ENCODE measurements at places on chromosomes 4 and X.

GRCh38 chr4:19051831-19052230 lies 1030.3 kb upstream of the LCORL start:
- H3K27me3 ChIP-seq = no peaks in the 10 kb centered on the region
- DNase-seq = peak; percentile 71

GRCh38 chrX:132631579-132632232 lies 142.9 kb upstream of the MBNL3 start:
- peak; percentile 41 for DNase-seq
- no peaks in the 10 kb centered on the region for H3K27me3 ChIP-seq
- no peak overlapping the region for H3K4me3 ChIP-seq
- H3K4me1 ChIP-seq = no peaks in the 10 kb centered on the region

DNA sequence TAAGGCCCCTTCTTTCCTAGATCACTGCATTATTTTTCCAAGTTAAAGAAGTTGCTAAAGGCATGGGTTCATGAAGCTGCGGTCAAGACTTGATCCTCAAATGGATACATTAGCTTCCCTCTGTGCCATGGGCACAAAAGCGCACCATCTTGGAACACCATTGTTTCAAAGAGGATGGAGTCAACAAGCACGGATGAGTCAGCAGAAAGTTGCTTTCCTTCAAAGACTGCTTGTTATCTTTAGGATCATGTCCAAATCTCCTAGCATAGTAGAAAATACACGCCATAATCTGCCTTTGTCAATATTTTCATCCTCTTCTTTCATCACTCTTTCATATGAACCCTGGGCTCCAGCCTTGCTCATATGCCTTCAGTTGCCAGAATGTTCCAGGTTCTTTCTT lies 226.8 kb upstream of the GATB start:
- H3K4me3 ChIP-seq = no peak overlapping the region
- H3K27me3 ChIP-seq = no peaks in the 10 kb centered on the region
- no peaks in the 10 kb centered on the region for H3K36me3 ChIP-seq

DNA sequence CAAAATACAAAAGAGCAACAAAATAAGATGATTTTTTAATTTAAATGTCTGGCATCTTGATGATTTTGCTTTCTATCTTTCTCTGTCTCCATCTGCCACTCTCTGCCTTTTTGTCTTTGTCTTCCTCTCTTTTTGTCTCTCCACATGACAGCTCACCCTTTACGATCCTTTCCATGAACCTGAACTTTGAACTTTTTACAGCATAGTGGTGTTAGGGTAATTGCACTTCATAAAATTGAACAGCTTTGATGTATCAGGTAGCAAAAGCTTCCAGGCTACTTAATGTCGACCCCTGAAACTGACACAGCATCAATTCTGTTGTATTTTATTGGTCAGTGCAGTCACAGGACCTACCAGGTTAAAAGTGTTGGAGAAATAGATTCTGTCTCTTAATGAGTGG lies 1517.0 kb downstream of the ADGRL3 start:
- DNase-seq = no peak
- no peak overlapping the region for H3K4me3 ChIP-seq
- no peak overlapping the region for H3K27ac ChIP-seq
- no peaks in the 10 kb centered on the region for H3K36me3 ChIP-seq
- no peaks in the 10 kb centered on the region for H3K4me1 ChIP-seq
- H3K27me3 ChIP-seq = no peaks in the 10 kb centered on the region

GRCh38 chrX:74613370-74614092 lies 893 bp downstream of the RLIM start:
- H3K4me1 ChIP-seq = no peaks in the 10 kb centered on the region
- peak; percentile 52 for DNase-seq
- peak overlapping the region; percentile 86 for H3K4me3 ChIP-seq
- no peaks in the 10 kb centered on the region for H3K36me3 ChIP-seq
- peak overlapping the region; percentile 48 for H3K27ac ChIP-seq

DNA sequence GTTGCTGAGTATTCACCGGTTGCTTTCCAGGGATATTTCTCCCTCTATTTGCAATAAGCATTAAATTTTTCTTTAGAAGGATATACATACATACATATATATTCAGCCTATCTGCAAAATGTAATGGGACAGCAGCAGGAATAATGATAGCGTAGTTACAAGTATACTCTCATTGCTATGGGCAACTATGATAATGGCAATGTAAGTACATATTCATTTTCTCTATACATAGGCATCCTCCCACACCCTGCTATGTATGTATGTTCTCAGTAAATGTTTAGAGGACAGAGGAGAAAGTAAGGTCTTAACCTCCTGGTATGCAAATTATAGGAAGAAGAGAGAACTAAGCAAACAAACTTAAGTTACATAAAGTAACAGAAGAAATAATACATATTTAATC lies 19.7 kb upstream of the MAB21L2 start:
- H3K4me1 ChIP-seq = no peaks in the 10 kb centered on the region
- no peak overlapping the region for H3K27ac ChIP-seq
- DNase-seq = no peak
- H3K36me3 ChIP-seq = no peaks in the 10 kb centered on the region

- H3K4me3 ChIP-seq = no peak overlapping the region
- H3K27ac ChIP-seq = no peak overlapping the region
- DNase-seq = no peak
- H3K4me1 ChIP-seq = peaks cover 4% of the 10 kb centered on the region
These were observed 5.7 kb upstream of the SEPSECS start for GRCh38 chr4:25165916-25166315.

DNA sequence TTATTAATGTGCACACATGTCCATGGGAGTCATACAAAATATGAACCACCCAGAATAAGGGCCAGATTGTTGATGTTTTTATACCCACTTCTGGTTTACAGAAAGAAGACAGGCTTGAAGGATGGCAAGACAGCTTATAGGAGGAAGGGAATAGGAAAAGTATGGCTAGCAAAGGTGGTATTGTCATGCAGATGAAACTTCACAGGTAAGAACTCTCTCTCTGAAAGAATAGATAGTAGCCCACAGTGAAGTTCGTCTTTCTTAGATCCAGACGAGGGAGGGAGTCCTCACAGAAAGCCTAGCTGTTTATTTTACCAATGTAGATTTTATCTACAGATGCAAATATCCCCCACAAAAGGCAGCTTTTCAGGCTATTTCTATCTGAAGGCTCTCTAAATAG lies 43.7 kb upstream of the SPIN4 start:
- H3K4me3 ChIP-seq = no peak overlapping the region
- H3K27me3 ChIP-seq = no peaks in the 10 kb centered on the region
- DNase-seq = peak; percentile 16
- no peaks in the 10 kb centered on the region for H3K36me3 ChIP-seq

DNA sequence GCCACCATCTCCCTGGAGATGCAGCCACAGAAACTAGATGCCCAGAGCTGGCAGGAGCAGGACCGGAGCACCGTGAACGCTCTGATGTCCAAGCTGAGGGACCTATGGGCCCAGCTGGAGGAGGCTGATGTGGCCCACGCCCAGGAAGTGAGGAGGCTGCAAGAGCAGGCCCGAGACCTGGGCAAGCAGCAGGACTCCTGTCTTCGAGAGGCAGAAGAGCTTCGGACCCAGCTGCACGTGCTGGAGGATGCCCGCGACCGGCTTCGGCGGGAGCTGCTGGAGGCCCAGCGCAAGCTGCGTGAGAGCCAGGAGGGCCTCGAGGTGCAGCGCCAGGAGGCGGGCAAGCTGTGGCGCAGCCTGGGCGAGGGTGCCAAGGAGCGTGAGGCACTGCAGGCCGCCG lies 14.2 kb downstream of the SMIM10L2A start:
- no peaks in the 10 kb centered on the region for H3K4me1 ChIP-seq
- no peak overlapping the region for H3K4me3 ChIP-seq
- no peak for DNase-seq
- H3K27ac ChIP-seq = no peak overlapping the region
- H3K27me3 ChIP-seq = no peaks in the 10 kb centered on the region
- no peaks in the 10 kb centered on the region for H3K36me3 ChIP-seq

DNA sequence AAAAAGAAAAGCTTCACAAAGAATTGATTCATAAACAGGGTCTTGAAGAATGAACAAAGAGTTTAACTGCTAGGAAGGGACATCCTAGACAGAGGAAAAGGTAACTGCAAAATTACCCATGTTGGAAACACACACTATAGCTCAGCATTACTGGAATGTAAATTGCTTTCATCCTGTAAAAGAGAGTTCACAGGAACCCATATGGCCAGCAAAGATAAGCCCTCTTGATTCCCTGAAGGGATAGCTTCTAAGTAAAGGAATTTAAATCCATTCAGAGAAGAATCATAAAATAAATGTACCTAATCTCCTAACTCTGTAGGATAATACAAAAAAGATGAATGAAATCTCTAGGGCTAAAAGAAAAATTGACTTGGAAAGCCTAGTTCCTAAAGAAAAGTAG lies 107.1 kb upstream of the INTU start:
- no peaks in the 10 kb centered on the region for H3K27me3 ChIP-seq
- H3K4me3 ChIP-seq = no peak overlapping the region
- H3K4me1 ChIP-seq = peaks cover 9% of the 10 kb centered on the region
- no peaks in the 10 kb centered on the region for H3K36me3 ChIP-seq
- peak; percentile 79 for DNase-seq

DNA sequence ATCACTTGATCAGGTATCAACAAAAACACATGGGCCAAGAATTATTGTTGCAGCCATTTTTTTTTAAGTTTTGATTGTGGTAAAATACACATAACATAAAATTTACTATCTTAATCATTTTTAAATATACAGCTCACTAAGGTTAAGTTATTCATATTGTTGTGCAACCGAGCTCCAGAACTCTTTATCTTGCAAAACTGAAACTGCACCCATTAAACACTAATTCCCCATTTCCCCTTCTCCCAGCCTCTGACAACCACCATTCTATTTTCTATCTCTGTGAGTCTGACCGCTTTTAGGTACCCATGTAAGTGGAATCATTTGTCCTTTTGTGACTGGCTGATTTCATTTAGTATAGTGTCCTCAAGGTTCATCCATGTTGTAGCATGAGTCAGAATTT lies 126.2 kb upstream of the NDP start:
- no peak overlapping the region for H3K27ac ChIP-seq
- H3K4me3 ChIP-seq = no peak overlapping the region
- H3K36me3 ChIP-seq = no peaks in the 10 kb centered on the region
- H3K4me1 ChIP-seq = no peaks in the 10 kb centered on the region
- DNase-seq = no peak

DNA sequence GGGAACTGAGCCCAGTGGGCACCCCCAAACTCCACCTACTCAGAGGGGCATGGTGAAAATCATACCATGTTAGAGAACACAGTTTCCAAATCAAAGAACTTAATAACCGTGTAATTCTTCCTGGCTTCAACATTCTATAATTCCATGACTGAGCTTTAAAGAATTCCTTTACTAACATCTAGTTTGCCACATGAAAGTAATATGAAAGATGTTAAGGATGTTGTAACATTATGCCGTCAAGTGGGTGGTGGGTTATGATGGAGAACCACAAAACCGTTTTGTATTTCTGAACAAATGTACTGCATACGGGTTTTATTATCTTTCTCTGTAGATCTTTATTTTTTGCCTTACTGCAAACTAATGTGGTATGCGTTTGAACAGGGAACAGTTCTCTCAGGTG lies 549.0 kb upstream of the MAGEB2 start:
- H3K27ac ChIP-seq = no peak overlapping the region
- H3K27me3 ChIP-seq = no peaks in the 10 kb centered on the region
- DNase-seq = no peak
- H3K4me1 ChIP-seq = no peaks in the 10 kb centered on the region

DNA sequence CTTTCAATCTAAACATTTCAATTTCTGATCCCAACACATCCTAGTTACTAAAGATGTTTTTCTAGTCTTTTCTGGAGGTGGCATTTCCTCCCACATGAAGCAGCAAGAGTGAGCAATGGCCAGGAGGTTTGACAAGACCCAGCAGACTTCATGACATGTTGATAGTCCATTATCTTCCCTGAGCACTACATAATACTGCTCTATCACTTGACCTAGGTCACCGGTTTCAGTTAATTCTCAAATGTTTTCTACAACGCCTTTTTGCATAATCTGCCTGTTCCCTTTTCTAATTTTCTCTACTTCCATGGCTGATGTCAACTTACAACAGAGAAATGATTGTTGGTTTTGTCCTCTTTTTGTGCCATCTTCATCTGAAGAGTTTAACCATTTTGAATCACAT lies 62.0 kb upstream of the GPRIN3 start:
- H3K4me1 ChIP-seq = no peaks in the 10 kb centered on the region
- H3K27me3 ChIP-seq = no peaks in the 10 kb centered on the region
- H3K27ac ChIP-seq = no peak overlapping the region

DNA sequence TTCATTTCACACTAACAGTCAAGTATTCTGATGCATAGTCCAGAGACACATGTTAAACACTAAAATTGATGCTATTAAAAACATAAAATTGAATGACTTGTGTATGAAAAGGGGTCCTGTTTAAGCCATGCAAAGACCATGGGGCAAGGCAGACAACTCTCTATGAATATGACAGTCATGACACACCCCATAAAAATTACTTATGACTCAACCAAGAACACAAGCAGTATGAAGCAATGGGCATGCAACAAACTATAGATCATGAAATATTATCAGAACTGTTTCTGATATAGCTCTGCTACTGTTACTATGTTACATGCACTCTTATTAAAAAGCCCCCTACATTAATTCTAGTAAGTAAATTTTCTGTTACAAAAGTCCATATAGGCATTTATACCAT lies 57.5 kb upstream of the ZCCHC13 start:
- H3K27me3 ChIP-seq = no peaks in the 10 kb centered on the region
- H3K27ac ChIP-seq = no peak overlapping the region
- no peaks in the 10 kb centered on the region for H3K4me1 ChIP-seq

- no peak for DNase-seq
- H3K27me3 ChIP-seq = no peaks in the 10 kb centered on the region
- peaks cover 4% of the 10 kb centered on the region for H3K4me1 ChIP-seq
- H3K36me3 ChIP-seq = no peaks in the 10 kb centered on the region
These were observed 41.0 kb downstream of the LDB2 start for GRCh38 chr4:16857425-16857824.

- no peaks in the 10 kb centered on the region for H3K27me3 ChIP-seq
- H3K4me3 ChIP-seq = no peak overlapping the region
- H3K4me1 ChIP-seq = no peaks in the 10 kb centered on the region
- no peaks in the 10 kb centered on the region for H3K36me3 ChIP-seq
- H3K27ac ChIP-seq = no peak overlapping the region
- peak; percentile 29 for DNase-seq
These were observed 626.5 kb upstream of the GALNTL6 start for GRCh38 chr4:171186700-171187099.

GRCh38 chrX:123960956-123961267 lies 594 bp upstream of the STAG2 start:
- H3K4me3 ChIP-seq = peak overlapping the region; percentile 71
- no peaks in the 10 kb centered on the region for H3K4me1 ChIP-seq
- H3K36me3 ChIP-seq = no peaks in the 10 kb centered on the region
- peak overlapping the region; percentile 96 for H3K27ac ChIP-seq

All from mesendoderm (in vitro differentiated cells).